ENCODE measurements at places on chromosomes 6 and 20.
A peak's percentile ranks its signal among the peaks of the same experiment; 100 is the strongest.

DNA sequence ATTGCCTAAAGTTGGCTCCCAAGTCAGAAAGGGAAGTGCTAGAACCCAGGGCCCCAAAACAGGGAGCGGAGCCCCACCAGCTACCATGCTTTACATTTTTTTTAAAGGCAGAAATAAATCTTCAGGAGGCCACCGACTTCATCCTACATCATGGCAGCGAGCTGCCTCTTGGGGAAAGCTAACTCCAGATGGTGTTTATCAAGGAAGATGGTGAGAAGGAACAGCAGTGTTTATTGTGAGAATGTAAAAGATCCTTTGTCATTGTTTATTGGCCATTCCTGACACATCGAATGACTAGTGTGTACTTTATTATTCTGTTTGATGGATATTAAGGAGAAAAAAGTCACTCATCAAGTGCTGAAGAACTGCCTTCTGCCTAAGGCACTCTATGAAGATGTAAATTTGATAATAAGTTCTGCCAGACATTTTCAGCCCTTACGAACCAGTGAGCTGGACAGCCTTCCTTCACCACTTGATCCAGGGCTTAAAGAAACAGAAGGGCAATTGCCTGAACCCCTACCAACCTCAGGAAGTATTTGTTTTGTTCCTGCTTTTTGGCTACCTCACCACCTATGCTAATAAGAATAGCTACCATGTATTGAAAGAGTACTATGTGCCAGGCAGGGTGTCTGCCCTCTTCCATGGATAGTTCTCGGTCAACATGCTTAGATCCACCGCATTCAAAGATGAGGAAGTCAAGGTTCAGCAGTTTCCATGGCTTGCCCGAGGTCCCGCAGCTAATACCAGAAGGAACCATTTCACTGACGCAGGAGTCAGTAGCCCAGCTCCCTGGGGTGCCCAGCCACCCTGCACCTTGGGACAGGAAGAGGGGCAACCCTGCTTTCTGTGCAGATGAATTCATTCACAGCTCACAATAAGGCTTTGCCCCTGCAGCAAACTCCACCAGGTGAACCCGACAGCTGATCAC, 194.7 kb upstream of the RREB1 start:
- no peak for DNase-seq

- no peak for DNase-seq
Observed at GRCh38 chr6:134590449-134590848, 272.5 kb upstream of the SGK1 start.

GRCh38 chr6:117272891-117273290, 7.5 kb downstream of the VGLL2 start:
- DNase-seq: no peak

DNA sequence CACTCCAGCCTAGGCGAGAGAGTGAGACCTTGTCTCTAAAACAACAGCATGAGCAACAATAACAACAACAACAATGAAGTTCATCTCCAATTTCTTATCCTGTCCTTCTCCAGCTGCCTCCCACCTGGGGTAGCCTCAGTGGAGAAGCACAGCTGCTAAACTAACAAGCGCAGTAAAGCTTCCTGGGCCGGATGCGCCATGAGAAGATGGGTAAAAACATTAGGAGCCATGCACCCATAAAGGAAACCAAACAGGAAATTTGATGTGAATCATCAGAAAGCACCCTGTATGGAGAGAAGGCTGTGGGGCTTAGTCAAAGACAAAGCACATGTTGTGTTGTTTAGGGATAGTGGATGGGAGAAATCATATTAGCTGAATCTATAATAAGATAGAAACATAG, 61.1 kb upstream of the CCN6 start:
- peak; percentile 79 for DNase-seq

DNA sequence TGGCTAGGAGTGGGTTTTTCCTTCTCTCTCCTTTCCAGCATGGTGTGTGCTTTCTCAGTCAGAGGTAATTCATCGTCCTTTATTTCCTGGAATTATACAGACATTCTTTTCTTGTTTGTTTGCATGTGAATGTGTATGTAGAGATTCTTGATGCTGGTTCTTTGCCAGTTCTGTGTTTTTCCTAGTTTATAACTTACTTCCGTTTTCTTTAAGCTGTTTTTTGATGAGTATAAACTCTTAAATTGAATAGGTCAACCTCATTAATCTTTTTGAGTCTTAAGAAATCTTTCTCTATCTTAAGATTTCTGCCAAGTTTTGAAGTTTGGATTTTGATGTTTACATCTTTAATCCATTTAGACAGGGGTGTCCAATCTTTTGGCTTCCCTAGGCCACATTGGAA, 38.7 kb downstream of the IGF2R start:
- DNase-seq: no peak

GRCh38 chr6:25960734-25961133, 1.9 kb upstream of the TRIM38 start:
- DNase-seq: peak; percentile 58

DNA sequence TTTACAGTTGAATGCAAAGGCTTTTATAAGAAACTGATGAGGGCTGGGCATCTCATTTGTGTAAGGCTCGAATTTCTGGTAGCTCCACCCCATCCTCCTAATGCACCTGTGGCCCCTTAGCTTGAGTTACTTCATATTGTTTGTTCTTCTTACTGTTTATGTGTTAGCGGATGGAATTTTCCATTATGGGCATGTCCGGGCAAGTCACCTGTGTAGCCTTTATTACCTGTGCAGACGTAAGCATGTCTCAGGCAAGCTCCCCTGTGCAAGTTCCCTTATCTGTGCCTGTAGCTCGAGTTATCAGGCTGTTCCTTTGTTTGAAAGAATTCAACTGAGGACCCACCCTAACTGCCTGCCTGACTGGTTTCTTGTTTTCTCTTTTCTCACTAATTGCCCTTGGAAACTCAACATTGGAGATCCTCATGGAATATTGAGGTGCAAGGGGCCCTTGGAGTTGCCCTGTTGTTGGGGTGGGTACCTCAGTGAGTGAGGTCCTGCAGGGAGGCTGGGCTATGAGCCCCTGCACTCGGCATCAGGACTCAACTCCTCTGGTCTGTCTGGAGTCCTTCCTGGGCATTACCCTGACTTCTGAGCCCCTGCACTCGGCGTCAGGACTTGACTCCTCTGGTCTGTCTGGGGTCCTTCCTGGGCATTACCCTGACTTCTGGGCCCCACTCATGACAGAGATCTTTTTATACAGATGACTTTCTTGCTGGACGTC, 207.9 kb upstream of the SULF2 start:
- DNase-seq: no peak

DNA sequence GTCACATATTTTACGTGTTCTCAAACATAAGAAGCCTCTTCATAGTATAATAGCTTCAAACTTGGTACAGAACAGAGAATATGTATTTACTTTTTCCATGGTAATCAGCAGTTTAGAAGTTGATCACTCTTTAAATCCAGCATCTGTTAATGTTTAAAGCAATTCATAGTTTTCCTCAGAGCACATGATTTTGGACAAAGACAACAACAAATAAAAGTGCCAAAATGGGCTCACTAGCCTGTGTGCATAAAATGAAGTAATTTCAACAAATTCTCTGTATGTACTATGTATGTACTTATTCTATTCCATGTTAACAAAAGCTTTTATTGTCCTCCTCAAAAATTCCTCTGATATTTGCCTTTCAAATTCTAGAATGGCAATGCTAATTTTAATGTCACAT, 38.1 kb upstream of the UST start:
- DNase-seq: no peak

DNA sequence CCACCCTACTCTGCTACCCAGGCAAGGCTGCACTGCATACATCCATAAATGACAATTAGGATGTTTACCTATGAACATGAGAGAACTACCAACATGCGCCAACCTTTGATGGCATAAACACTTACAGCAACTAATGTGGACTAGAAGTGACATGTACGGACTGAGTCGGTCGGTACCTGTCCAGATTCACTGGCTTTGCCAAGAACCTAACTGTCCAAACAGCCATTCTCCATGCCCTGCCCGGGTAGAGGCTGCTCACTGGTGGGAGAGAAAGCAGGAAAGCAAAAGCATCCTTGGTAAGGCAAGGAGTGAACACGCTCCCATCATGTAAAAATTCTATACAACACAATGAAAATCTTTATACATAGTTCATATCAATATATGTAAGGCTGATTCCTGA, 30.0 kb downstream of the SYNDIG1 start:
- DNase-seq: no peak

GRCh38 chr6:82144007-82144851, 103.3 kb downstream of the IBTK start:
- no peak for DNase-seq

- DNase-seq: no peak
Observed at GRCh38 chr6:27891320-27891875, 20.8 kb downstream of the OR2B2 start.

DNA sequence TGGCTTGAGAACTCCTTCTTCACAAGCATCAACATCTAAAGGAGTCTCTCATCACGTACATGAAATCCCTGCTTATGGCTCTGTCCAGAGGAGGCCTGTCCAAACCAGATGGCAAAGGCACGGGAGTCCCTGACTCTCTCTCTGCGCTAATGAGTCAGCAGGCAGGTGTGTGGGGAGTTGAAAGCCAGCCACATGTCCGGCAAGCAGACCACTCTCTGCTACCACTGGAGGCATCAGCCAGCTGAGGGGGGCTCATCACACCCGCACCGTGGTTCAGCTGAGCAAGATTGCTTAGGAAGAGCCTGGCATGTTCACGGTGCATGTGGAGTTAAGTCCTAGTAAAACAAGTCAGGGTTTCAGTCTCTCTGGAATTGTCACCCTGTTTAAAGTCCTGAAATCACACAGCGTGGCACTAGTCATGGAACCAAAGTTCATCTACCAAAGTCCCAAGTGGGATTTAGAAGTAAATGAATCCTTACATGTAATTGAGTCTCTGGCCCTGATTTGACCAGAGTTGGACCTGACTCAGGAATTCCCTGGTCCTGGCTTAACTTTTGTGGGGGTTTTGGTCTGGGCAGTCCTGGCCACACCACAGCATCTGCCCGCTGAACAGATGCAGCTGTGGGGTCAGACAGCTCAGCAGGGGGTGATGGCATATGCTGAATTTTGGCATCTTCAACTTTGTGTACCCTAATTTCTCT, 155.2 kb upstream of the RIN2 start:
- no peak for DNase-seq

- no peak for DNase-seq
Observed at GRCh38 chr20:9140162-9140760, 71.4 kb downstream of the PLCB4 start.

DNA sequence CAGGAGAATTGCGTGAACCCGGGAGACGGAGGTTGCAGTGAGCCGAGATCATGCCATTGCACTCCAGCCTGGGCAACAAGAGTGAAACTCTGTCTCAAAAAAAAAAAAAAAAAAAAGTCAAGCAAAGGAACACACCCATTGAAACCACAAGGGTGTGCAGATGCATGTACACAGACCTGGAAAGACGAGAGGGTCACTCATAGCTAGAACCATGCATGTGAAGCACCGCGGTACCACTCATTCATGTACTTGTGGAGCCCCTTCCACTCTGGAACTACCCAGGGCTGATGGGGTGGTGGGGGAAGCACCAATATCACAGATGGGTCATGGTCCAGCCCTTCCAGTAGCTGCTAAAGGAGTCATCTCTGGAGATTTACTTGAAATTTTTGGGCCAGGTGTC, 7.4 kb upstream of the TJAP1 start:
- DNase-seq: no peak

- no peak for DNase-seq
Observed at GRCh38 chr6:167660944-167661551, 165.7 kb upstream of the AFDN start.

GRCh38 chr20:50724851-50725723, 6.3 kb upstream of the PARD6B start:
- DNase-seq: no peak

DNA sequence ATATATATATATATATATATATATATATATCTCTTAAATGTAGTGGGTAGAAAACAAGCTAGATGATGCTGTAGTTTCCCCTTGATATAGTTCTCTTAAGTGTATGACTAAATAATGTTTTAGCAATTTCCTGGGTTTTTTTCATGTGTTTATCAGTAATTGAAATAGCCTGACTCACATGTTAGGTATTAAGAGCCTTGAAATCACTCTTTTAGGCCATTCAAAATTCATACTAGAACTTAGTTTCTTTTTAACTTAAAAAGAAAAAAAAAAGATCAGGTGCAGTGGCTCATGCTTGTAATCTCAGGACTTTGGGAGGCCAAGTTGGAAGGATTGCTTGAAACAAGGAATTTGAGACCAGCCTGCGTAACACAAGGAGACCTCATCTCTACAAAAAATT, 44.1 kb downstream of the NKX2-4 start:
- DNase-seq: no peak

DNA sequence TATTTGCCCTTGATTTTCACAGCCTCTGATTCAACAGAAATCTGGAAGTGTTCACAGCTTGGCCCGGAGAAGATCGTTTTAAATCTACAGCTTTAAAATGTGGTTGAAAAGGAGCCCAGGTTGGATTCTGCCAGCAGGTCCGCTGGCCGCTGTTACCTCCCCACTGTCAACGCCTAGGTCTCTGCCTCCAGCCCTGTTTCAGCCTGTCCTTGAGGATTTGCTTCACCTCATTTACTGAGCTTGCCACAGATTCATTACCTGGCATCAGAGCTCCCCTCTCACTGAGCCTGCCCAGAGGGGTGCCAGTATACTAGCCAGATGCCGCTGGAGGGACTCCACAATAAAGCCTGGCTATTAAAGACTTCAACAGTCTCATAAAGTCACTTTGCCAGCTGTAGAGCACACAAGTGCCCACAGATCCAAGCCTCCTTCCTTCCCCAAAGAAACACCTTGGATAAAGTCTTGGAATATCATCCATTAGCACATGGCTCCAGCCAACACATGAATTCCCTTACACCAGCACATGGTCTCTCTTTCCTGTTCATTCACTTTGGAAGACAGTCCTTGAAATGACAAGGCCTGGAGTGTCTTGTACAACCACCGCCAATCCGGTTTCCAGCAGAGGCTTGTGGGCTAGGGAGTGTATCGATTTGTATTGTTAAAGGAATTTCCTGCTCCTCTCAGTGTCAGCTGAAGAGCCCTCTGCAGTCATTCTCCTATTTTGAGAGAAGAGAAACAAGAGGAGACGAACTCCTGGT, 9.5 kb upstream of the NR2E1 start:
- no peak for DNase-seq

DNA sequence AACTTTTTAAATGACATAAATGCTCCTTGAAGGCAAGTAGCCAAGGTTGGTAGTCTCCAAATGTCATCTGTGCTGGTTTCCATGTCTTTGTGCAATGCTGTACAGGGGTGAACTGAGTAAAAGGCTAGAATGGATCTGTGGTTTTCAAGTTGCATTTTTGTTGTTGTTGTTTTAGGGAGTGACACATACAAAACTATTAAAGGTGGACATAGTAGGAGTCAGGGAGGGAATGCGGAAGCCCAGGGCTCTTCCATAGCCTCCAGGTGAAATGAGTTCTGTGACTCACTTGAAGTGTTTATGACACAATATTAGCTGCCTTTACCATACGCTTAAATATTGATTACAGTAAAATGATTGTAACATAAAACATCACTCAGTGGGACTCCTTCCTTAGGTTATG, 22.5 kb upstream of the QKI start:
- DNase-seq: no peak

- DNase-seq: peak; percentile 77
Observed at GRCh38 chr6:36120539-36120938, 9.8 kb upstream of the MAPK13 start.

GRCh38 chr20:58675641-58676040, 17.0 kb upstream of the NPEPL1 start:
- DNase-seq: no peak
